CD8-positive, alpha-beta T cell (primary cell): ENCODE measurements at places on chromosomes 7 and 10.

- DNase-seq = no peak
These were observed 33.9 kb downstream of the CASP7 start for GRCh38 chr10:113713640-113713982.

GRCh38 chr10:113493195-113493594 is 59.7 kb upstream of the HABP2 start:
- no peak for DNase-seq

GRCh38 chr7:73963252-73963822 is 64.6 kb upstream of the ELN start:
- no peak for DNase-seq

GRCh38 chr7:69434398-69434815 is 163.9 kb upstream of the AUTS2 start:
- DNase-seq = no peak

GRCh38 chr7:2080477-2080876 is 152.3 kb downstream of the MAD1L1 start:
- no peak for DNase-seq

- DNase-seq = no peak
These were observed 123.1 kb downstream of the CCNY start for GRCh38 chr10:35459449-35459847.

- no peak for DNase-seq
These were observed 210.2 kb downstream of the MDFIC start for GRCh38 chr7:115132096-115132495.

- DNase-seq = no peak
These were observed 819.6 kb upstream of the SORCS1 start for GRCh38 chr10:107984149-107984548.

GRCh38 chr7:76424413-76425111 is at the start of gene ZP3:
TSS of gene ZP3 (plus strand) at chr7:76424950. CDS start at chr7:76424965, 15 bp downstream.
- DNase-seq = no peak

- DNase-seq = no peak
These were observed 162.2 kb upstream of the WDR11 start for GRCh38 chr10:120688928-120689327.

DNA sequence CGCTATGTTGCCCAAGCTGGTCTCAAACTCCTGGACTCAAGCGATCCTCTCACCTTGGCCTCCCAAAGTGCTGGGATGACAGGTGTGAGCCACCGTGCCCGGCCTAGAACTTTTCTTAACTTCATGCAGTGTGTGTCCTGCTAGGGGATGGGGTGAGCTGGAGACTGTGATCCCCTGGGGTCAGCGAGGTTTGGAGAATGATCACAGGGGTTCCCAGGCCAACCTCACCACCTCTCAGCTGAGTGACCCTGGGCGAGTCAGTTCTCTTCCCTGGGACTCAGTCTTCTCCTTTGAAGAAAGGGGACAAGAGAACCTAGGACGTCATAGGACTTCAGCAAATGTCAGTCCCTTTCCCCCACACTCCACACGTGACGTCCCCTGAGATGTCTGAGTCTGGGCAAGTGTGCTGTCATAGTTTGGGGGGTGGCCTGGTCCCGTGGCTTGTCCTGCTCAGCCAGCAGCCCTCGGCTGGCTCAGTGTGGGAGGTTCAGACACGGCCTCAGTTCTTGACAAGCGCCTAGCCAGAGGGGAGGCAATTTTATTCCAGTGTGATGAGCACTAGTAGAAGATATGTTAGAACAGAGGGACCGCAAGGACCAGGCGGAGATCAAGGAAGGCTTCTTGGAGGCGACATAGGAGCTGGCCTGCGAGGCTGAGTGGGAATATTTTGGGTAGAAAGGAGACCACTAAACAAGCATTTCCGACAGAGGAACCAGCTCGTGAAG is 43.3 kb upstream of the ELN start:
- DNase-seq = no peak

GRCh38 chr10:118812393-118812740 is 57.6 kb upstream of the CACUL1 start:
- DNase-seq = no peak

- DNase-seq = no peak
These were observed 99.2 kb downstream of the IQUB start for GRCh38 chr7:123435080-123435700.

DNA sequence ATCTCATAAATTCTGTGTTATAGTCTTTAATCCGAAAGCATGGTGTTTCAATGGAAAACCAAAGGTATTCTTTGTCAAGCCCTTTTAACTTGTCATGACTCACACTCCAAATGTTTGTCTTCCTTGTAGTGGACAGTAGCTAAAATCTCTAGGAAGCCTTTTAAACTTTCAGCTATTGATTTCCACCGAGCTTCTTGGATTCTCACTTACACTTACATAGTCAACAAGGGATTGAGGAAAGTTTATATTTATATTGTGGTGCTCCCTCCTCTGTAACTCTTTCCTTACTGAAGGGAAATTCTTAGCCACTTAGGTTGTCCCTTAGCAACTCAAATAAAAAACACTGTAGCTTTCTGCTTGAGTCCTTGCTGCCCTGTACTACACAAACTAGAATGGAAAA is 31.2 kb upstream of the GPR37 start:
- DNase-seq = no peak

DNA sequence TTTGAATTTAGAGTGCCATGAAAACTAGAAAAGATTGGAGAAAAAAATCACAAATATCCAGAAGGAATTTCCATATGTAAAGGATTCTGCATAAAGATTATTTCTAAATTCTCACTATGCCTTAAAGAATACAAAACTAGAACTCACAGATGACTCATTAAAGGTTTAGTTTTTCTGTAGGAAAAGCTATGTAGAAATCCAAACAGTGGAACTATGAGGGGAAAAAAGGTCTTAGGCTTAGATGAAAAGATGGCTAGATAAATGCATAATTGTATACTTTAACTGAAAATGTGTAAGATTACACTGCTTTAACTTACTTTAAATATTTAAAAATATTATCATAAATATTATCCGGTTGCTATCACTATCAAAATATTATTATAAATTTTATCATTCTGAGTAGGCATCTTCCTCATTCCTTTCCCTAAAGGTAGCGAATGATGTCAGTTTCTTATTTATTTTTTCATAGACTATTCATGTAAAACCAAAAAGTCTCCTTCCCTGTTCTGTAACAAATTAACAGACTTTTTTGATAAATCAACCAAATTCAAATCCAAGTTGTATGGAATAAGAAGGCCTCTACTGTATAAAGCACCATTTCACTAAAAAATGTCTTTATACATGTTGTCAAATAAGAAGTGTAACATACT is 69.1 kb upstream of the COMTD1 start:
- no peak for DNase-seq

- DNase-seq = peak; percentile 64
These were observed 67.5 kb downstream of the PFKFB3 start for GRCh38 chr10:6269953-6270867.

- DNase-seq = no peak
These were observed 91.6 kb upstream of the ANKRD1 start for GRCh38 chr10:91012502-91012901.

- DNase-seq = no peak
These were observed 4.3 kb downstream of the TTYH3 start for GRCh38 chr7:2635810-2636701.

GRCh38 chr10:1374511-1375345 is 318.5 kb downstream of the WDR37 start:
- no peak for DNase-seq

GRCh38 chr10:132996603-132997343 is 54.4 kb upstream of the CFAP46 start:
- DNase-seq = no peak

- peak; percentile 69 for DNase-seq
These were observed 18.9 kb upstream of the DNAJC1 start for GRCh38 chr10:22022257-22023032.

DNA sequence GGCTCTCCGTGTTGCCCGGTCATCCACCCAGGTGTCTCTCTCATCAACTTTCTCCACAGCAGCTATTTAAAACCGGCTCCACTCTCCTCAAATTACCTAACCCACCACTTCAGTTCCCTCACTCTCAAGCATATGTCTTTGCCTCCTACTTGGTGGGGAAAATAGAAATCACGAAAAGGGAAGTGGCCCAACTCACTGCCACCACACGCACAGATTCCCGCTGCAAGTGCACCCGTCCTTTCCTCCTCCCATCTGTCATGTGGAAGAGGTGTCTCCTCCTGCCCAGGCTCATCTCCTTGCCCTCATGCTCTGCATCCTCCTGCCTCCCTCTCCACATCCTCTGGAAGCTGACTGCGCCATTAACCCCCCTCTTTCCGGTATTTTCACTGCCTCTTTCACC is 80.8 kb upstream of the MKX start:
- no peak for DNase-seq

GRCh38 chr7:137454246-137454724 is 110.8 kb upstream of the PTN start:
- no peak for DNase-seq

DNA sequence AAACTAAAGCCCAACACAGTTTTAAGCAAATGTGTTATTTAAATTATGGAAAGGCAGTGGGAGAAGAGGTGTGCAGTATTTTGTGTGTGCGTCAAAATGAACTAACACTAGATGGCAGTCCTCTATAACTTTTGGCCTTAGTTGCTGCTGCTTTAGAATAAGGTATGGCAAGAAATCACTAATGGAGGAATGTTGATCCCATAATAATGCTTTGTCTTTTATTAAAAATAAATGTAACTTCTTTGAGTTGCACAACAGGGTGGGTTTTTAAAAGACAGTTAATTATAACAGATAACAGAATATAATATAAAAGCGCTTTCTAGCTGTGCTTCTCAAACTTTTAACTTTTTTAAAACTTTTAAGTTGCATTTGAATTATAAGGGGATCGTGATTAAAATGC is 56.4 kb downstream of the BBS9 start:
- no peak for DNase-seq

DNA sequence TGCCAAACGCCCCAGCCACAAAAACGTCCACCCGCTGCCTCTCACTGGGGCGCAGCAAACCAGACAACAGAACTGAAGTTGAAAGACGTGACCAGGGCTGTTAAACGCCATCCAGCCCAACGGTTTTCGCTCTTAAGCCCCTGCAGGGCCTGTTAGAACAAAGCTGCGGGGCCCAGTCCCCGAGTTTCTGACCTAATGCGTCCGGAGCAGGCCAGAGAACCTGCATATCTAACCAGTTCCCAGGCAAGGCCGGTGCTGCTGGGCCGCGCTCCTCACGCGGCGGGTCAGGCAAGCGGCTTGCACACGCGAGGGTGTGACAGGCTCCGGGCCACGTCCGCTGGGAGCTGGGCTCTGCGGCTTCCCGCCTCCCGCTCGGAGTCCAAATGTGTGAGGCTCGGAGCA is 87.0 kb downstream of the PTPRN2 start:
- DNase-seq = no peak

- DNase-seq = peak; percentile 76
These were observed 85.3 kb upstream of the ANKRD1 start for GRCh38 chr10:91006001-91006751.

DNA sequence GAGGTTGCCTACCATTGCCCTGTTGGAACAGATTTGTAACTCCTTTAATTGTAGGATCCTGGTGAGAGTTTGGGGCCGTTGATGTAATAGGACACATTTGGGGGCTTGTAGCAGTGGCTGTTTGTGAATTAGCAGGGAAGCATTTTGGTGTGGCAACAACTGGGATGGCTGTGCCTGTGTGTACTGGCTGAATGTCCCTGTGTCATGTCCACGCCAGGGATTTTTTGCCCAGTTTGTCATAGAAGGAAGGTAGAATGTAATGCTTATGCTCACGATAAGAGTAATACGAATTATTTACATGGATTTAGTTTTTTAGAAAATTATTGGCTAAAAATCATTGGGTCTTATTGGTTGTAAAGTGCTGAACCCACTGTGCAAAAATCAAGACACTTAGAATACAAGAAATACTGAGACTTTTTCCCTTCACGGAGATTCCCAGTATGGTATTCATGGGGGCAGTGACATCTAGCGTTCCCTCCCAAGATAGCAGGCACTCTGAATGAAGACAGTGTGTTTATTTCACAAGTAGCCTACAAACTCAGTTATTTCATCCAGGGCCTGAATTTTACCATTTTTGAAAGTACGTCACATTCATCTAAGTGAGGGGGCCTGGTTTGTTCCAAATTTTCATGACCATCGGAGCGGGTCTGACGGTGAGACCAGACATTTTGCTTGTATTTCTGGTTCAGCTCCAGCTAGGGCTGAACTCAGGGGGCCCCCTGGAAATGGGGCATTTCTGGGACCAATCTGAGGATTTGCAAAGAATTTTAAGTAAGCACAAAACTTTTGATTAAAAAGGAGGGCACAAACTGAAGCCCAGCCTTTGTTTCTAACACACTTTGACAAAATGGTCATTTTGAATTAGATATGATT is 74.7 kb downstream of the CACNB2 start:
- DNase-seq = no peak

GRCh38 chr7:78267141-78267540 is 468.6 kb downstream of the PHTF2 start:
- DNase-seq = no peak

DNA sequence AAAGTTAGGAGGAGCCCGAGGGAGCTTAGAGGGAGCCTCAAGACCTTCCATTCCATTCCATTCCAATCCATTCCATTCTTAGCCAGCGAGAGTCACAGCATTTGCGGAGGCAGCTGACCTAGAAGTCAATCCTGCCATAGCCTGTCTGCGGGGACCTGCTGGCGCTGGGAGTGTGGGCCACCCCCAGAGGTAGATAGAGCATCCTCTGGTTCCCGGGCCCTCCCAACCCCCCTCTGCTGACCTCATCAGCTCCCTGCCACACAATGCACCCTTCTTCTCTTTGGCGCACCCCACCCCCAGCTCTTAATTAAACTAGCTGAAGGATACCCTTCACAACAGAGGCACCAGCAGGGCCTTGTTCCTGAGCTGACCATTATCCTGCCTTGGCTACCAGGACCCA is 152.5 kb upstream of the ZMIZ1 start:
- DNase-seq = no peak

DNA sequence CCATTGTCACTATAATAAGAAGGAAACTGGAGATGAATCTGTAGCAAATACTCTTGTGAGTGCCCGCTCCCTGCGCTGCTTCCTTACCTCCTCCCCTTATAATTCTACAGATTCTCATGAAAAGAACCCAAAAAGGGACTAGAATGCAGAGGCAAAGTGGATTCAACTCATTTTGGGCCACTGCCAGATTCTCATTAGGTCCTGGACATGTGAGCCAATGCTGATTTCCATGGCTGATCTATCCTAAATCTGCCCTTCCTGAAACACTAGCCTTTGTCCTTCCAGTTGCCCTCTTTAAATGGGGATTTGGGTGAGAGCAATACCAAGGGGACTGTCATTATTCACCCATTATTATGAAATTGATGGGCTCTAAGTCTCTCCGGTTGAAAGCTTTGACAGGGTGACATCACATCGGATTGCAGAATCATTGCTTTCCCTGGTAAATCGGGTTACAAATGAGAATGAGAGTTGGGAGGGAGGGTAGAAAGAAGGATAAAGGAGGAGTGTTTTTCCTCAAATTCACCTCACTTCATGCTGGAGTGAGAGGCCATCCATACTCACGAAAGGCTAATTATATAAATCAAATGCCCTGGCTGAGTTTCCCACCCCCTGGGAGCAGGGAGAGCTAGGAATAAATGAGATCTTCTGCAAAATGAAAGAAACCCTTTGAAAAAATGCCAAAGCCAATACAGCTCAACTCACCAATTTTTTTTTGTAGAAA is 37.5 kb downstream of the PTN start:
- no peak for DNase-seq

- DNase-seq = peak; percentile 54
These were observed 57.0 kb downstream of the YKT6 start for GRCh38 chr7:44257618-44258422.

GRCh38 chr10:63767138-63767801 is 246.1 kb downstream of the REEP3 start:
- DNase-seq = no peak

GRCh38 chr10:110524859-110525232 is 27.1 kb downstream of the DUSP5 start:
- no peak for DNase-seq

GRCh38 chr7:125605241-125605640 is 675.6 kb upstream of the POT1 start:
- no peak for DNase-seq

GRCh38 chr10:5830629-5831445 is 17.6 kb upstream of the GDI2 start:
- DNase-seq = no peak
